ENCODE measurements at places on chromosomes 2 and 18. TPM values are rescaled to one million over a fixed set of nuclear protein-coding genes. Genes with fewer than 3 reads are reported as not detected.

Gene GPR75
- total RNA-seq = 3.2 TPM

GRCh38 chr2:11742317-11742701 is 4.1 kb upstream of the LPIN1 start:
- no peak for DNase-seq

GRCh38 chr18:43869451-43870008 is 592.2 kb upstream of the SYT4 start:
- no peak for DNase-seq

- no peak for DNase-seq
These were observed 402.7 kb upstream of the FSIP2 start for GRCh38 chr2:185335879-185336278.

DNA sequence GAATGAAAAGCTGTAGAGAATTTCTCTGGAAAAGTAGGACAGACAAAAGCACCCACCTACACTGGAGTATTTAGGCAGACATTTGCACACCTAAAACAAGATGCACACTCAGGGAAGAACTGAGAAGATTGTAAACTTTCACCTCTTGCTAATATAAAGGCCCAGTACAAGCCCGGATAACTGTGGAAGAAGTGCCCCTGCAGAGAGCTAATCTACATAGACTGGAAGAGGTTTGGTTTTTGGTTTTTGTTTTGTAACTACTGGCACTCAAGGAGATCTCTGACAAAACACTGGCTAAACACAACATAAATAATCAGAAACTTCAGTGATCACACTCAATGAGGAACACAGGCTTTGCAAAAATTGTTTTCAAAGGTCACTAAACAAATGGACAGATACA is 782.2 kb upstream of the SLC8A1 start:
- DNase-seq = no peak

- DNase-seq = no peak
These were observed 4.9 kb upstream of the SIX2 start for GRCh38 chr2:45014016-45014702.

Measured in lower lobe of right lung (tissue), 2 donors.